Activated T-cell treated with anti-CD3 and anti-CD28 coated beads, Interleukin-2, amount 50 U/mL, for 72 hours (primary cell): ENCODE measurements at places on chromosomes 7 and 10.

- DNase-seq = no peak
Measured at GRCh38 chr7:125661-126060, 66.7 kb upstream of the FAM20C start.

DNA sequence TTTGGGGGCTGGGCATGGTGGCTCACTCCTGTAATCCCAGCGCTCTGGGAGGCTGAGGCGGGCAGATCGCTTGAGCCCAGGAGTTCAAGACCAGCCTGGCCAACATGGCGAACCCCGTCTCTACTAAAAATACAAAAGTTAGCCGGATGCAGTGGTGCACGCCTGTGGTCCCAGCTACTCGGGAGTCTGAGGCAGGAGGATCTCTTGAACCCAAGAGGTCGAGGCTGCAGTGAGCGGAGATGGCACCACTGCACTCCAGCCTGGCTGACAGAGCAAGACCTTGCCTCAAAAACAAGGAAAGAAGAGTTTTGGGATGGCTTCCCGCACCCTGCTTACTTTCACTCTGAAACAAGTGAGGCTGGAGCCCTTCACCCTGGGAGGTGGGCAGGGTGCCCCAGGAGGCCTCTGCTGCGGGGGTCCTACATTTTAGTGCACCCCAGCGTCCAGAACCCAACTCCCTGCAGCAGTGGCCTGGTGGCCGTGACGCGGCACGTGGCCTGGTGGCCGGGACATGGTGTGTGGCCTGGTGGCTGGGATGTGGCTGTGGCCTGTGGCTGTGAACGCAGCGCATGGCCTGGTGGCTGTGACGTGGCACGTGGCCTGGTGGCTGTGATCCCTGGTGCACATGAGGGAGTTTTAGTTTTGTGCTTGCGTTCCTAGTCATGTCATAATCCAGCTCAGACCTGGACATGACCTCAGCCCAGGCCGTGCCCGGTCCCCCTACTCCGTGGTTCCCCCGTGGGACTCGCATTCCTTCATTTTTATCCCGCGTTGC, 9.3 kb downstream of the KNDC1 start:
- no peak for DNase-seq

DNA sequence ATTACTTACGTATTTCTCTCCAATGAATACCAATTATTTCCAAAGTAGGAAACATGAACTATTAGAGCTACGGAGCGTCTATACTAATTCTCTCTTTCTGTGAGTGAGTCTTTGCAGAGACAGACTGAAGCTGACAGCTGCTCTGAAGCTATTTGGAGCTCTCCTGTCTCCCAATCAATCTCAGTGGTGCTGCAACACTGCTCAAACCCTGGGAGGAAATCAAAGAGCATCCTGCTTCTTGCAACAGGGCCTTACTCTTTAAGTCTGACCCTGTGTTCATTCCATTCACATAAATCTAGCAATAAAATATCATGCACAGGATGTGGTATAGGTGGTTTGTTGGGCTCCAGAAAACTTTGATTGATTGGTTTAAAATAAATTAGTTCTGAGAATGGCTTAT, 685.7 kb upstream of the IGFBP3 start:
- DNase-seq = no peak

- no peak for DNase-seq
Measured at GRCh38 chr10:118586911-118587310, 8.5 kb downstream of the PRLHR start.

GRCh38 chr10:115860182-115861107, 412.6 kb downstream of the GFRA1 start:
- no peak for DNase-seq

GRCh38 chr10:36556468-36556867, 568.9 kb upstream of the ANKRD30A start:
- DNase-seq = no peak

- DNase-seq = no peak
Measured at GRCh38 chr7:12913002-12913401, 225.6 kb downstream of the ARL4A start.

DNA sequence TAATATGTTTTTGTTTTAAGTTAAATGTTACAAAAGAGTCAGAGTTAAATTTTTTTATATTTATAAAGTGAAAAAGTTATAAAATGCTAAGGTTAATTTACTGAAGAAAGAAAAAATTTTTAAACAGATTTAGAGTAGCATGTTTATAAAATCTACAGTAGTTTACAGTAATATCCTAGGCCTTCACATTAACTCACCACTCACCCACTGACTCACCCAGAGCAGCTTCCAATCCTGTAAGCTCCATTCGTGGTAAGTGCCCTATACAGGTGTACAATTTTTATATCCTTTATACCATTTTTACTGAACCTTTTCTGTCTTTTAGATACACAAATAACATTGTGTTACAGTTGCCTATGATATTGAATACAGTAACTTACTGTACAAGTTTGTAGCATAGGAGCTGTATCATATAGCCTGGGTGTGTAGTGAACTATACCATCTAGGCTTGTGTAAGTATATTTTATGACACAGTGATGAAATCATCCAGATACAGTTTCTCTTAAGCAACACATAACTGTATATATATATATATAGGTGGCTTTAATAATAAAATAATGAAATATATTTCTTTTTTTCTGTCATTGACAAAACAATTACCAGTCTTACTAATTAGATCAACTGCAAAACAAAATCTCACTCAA, 79.6 kb downstream of the PTEN start:
- no peak for DNase-seq

DNA sequence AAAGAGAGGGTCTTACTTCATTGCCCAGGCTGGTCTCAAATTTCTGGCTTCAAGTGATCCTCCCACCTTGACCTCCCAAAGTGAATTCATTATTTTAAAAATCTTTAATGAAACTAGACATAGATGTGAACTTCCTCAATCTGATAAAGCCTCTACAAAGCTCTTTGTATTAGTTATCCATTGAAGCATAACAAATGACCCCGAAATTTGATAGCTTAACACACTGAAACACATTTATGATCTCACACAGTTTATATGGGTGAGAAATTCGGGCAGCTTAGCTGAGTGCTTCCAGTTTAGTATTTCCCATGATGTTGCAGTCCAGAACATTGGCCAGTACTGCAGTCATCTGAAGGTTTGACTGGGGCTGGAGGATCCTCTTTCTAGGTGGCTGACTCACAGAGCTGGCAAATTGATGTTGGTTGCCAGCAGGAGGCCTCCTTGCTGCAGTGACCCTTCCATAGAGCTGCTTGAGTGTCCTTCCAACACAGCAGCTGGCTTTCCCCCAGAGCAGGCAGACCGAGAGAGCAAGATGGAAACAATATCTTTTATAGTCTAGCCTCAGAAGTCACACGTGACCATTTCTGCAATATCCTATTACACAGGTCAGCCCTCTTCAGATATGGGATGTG, 16.6 kb upstream of the WNT8B start:
- DNase-seq = no peak

DNA sequence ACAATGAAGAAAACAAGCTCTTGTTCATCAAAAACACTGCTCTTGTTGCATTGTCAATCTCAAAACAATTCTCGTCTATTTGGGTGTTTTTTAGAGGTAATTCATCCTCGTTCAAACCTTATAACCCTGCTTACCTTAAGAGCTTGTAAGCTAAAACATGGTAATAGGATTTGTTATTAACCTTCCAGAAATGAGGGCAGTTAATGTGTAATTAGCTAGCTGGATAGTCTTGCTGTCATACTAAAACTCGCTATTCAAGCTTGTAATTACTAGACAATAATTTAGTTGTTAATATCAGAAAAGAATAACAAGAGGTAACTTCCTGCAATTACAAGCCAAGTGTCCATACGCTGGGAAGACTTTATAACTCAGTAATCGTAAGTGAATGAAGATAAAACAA, 101.6 kb downstream of the UBE2H start:
- no peak for DNase-seq

DNA sequence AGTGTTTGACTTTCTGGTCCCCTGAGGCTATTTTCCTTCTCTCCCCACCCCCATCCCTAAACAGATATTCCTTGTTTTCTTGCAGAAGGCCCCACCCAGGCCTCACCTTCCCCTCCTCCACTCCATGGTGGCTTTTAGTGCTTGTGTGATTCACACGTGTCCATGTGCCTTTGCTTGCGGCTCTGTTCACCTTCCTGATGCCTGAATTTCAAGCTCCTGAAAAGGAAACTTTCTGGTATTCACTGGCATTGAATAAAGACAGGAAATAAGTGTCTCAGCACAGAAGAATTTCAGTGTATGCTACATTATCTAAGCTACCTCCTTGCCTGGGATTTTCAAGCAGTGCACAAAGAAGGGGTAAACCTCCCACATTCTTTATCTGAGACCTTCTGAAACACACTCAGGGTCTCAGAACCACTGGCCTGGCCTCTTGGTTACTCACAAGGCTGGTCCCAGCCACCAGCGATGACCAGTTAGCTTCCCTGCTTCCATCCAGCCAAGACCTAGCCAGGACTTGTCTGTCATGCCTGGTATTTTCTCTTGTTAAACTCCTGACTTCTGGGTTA, 17.2 kb upstream of the UBE2H start:
- DNase-seq = no peak

DNA sequence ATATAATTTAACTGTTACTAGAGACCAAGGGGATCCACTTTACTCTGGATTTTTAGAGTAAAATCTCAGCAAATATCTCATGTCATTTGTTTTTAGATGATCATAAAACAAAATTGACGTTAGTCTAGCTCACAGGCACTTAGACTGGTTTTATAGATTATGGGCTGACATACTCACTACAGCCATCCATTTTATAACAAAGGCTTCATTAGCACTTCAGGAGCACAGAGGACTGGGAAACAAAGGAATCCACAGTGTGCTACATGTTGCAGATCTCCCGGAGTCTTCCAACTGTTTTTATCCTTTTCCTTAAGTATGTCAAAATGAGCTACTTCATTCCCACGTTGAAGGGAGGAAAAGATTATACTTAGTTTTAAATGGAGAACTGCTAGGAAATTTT, 15.9 kb upstream of the SCRN1 start:
- no peak for DNase-seq

DNA sequence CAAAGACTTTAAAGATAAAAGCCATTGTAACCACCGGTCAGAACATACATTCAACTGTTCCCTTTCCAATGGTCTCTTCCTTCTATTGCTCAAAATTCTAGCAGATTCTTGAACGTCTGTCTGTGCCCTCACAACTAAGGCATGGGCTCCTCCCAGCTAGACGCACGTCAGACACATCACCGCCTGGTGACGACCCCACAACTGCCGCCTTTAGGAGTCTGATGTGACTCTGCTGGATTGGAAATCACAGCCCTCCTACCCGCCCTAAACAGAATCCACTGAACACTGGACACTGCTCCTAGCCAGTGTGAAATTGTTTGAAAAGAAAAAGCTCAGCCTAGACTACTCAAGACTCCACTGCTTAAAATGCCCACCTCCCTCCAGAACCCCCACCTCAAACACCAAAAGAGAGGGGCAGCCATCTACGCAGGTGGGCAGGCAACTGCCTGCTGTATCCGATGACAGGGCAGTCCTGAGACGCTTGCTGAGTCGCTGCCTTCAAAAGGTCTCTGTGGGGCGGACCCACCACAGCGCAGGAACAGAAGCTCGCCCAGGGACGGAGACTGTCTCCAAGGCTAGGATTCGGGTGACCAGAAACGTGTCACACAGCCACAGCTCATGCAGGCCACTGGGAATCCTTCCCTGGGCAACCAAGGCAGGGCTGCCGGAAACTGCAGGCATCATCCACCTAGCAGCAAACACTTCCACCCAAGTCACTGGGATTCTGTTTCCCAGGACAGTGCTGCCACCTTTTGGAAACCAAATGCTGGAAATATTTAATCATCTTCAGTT, 34.7 kb downstream of the GSDME start:
- DNase-seq = no peak
